ENCODE measurements at places on chromosomes 7 and 10. TPM values are rescaled to one million over a fixed set of nuclear protein-coding genes. Genes with fewer than 3 reads are reported as not detected.

- peak; percentile 10 for DNase-seq
These were observed 796.2 kb downstream of the CCSER2 start for GRCh38 chr10:85124603-85125051.

GRCh38 chr10:89659143-89660131 lies 14.4 kb upstream of the PANK1 start:
- DNase-seq = no peak

DNA sequence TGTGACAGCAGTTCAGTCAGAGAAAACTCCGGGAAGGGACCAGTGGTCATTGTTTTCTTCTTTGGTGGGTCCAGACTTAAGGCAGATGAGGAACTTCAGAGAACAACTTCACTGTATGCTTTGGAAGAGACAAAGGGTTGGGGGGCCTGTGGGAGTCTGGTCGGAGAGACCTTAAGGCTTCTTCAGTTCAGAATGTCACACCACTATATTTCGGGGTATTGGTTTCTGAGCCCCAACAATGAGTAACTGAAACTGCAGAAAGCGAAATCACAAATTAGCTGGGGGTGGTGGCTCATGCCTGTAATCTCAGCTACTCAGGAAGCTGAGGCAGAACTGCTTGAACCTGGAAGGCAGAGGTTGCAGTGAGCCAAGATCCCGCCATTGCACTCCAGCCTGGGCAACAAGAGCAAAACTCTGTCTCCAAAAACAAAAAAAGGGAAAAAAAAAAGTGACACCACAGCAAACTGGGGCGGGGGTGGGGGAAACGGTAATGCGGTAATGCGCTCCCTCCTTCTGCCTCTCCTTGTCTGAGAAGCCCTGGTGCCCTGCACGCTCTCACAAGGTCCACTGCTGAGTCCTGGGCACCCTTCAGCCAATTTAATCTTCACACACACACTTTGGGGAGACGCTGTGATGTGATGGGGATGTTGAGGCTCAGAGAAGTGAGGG lies 2.2 kb upstream of the ADIRF start:
- no peak for DNase-seq

- no peak for DNase-seq
These were observed 78.5 kb downstream of the CREB5 start for GRCh38 chr7:28490831-28491230.

PON1 gene
- not detected for total RNA-seq

WDFY4 gene
- not detected for total RNA-seq

Data from cardiac muscle cell (in vitro differentiated cells and primary cell).